ENCODE measurements at places on chromosomes 11 and 22. TPM values are rescaled to one million over a fixed set of nuclear protein-coding genes. Genes with fewer than 3 reads are reported as not detected.

The DGCR2 gene
- 35.1 TPM for total RNA-seq

The CST6 gene
- total RNA-seq = 52.0 TPM

The GRM5 gene
- not detected for total RNA-seq

The PRAME gene
- total RNA-seq = not detected

The OR10D3 gene
- total RNA-seq = not detected

The ANKRD49 gene
- total RNA-seq = 12.7 TPM

The OR4D5 gene
- not detected for total RNA-seq

The MIAT gene
- 0.45 TPM for total RNA-seq

The PDE2A gene
- 12.0 TPM for total RNA-seq

The CCDC157 gene
- total RNA-seq = 6.2 TPM

The UNC93B1 gene
- 75.5 TPM for total RNA-seq

The KMT2A gene
- total RNA-seq = 78.7 TPM

DNA sequence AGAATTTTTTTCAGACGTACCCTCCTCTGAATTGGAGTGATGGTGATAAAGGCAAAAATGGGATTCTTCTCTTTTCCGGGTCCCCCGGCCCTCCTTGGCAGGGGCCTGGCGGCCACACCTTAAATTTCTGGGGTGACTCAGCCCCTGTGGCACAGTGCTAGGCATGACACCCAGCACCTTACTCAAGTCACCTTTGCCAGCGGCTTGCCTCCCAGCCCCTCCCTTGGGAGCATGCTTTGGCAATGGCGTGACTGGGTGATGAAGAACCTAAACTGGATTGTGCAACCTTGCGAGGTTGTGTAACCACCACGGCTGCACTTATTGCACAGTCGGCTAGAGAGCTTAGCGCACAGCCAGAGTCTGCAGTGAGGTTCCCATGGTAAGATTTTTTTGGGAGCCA is 16.2 kb upstream of the LDLRAD3 start:
- DNase-seq = peak; percentile 95

DNA sequence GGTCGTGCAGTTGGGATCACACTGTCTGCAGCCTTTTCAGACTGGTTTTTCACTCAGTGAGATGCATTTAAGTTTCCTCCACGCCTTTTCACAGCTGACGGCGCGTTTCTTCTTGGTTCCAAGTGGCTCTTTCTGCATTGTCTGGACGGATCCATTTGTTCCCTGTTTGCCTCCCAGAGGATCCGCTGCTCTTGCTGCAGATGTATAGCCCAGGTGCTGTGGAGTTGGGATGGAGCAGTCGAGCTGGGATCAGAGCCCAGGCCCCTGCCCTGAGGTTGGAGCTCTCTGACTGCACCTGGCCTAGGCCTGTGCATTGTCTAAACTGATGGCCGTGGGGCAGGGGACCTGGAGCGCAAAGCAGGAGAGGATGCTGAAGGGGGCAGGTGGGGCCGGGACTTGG is 51.6 kb downstream of the PARVB start:
- DNase-seq = no peak

GRCh38 chr11:125036933-125037332 is 26.2 kb upstream of the SLC37A2 start:
- DNase-seq = peak; percentile 59

GRCh38 chr11:1458340-1459218 is 28.0 kb downstream of the MOB2 start:
- no peak for DNase-seq

- DNase-seq = no peak
Measured at GRCh38 chr22:23114721-23115020, 27.1 kb downstream of the RSPH14 start.

GRCh38 chr11:3192511-3193372 is 25.9 kb downstream of the MRGPRG start:
- DNase-seq = no peak

- no peak for DNase-seq
Measured at GRCh38 chr11:1301220-1302000, 8.0 kb downstream of the TOLLIP start.

DNA sequence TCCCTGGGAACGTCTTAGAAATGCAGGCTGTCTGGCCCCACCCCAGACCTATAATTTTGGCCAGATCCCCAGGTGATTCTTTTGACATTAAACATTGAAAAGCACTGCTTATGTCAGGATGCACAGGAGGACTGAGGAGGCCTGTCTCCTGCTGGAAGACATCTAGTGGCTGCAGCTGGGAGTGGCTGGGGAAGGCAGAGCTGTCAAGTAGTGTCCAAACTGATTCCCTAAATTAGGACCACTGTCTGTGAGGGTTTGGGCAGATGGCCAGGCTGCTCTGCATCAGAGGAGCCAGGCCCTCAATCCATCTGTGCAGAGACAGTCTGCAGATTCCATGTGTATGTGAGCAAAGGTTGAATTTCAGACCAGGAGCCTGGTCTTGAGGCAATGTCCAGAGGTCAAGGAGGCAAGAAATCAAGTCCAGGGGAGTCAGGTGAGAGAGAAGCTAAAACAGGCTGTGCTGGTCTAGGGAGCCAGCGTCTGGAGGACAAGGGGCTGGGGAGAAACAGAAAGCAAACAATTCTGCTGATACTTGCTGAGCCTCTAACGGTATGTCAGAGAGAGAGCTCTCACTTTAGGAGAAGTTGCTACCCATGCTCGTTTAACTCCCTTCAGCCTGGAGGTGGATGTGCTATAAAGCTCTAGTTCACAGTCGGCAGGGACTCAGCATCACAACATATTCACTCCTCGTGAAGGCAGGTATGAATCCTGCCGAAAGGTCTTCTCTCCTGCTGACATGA is 15.3 kb upstream of the SYTL2 start:
- DNase-seq = peak; percentile 41

GRCh38 chr11:109956124-109956793 is 136.9 kb upstream of the ZC3H12C start:
- DNase-seq = no peak

GRCh38 chr11:7486781-7487140 is 1.5 kb downstream of the OLFML1 start:
- no peak for DNase-seq

DNA sequence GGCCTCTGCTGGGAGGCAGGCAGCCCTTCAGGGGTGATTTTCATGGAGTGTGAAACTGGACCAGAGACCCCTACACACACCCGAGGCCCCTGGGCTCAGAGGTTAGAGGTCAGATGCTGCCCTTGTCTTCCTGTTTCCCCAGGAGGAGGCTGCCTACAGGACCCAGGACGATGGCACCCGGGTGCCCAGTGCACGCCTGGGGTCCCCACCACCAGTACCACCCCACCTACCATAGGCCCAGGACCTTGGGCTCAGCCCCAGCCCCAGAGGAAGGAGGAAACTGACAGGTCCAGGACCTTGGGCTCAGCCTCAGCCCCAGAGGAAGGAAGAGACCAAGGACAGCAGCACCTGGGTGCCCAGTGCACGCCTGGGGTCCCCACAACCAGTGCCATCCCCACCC is 79.2 kb downstream of the BRD1 start:
- no peak for DNase-seq

DNA sequence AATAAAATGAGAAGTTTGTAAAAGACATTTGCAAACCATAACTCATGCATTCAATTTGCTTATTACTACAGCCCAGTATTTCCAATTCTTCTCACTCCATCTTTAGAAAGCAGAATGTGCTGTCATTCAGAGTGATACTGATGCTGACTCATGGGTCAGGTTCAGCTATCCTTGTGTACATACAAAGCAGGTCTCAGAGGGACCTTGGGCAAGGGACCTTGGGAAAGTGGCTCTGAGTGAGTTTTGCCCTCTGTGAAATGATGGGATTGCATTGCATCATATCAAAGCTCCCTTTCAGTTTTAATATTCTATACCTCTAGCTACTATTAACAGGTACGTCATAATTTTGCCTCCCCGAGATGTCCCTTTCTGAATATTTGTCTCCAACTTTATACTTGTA is 848.7 kb downstream of the OPCML start:
- no peak for DNase-seq

GRCh38 chr11:90594658-90595057 is 371.8 kb upstream of the CHORDC1 start:
- no peak for DNase-seq

DNA sequence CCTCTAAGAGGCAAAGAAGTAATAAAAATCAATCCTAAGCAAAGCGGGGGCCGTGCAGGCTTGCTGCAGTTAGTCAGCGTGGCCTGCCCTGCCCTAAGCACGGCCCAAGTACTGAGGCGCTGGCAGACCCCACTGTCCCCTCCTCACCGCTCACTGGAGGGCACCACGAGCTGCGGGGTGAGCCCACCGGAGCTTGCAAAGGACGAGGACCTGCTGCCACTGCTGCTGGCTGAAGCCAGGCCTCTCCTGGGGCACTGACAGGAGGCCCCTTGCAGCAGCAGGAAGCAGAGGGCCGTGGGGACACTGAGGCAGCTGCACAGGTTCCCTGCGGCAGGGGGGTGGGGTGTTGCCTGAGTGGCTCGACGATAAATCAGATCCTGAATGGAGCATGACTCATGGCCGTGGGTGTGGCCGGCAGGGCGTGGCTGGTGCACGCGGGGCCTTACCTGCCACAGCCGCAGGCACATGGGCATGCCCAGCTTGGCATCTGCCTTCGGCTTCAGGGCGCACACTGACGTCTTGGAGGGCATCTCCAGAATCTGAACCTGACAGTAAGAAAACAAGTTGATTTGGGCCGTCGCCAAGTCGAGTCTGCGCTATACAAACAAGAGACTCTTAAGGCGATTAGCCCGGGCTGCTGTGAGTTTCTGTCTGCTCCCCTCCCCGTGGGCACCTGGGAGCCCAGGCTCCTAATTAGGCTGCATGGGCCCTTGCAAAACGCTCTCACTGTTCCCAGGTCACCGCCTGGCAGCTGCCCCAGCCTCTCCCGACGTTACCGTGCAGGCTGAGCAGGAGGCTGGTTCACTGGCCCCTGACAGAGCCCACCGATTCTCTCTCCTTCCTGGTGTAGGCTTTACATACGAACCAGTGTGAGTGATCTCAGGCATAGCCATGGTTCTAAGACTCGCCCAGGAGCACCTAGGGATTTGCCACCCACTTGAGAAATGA is 45.9 kb downstream of the TBX1 start:
- peak; percentile 94 for DNase-seq

DNA sequence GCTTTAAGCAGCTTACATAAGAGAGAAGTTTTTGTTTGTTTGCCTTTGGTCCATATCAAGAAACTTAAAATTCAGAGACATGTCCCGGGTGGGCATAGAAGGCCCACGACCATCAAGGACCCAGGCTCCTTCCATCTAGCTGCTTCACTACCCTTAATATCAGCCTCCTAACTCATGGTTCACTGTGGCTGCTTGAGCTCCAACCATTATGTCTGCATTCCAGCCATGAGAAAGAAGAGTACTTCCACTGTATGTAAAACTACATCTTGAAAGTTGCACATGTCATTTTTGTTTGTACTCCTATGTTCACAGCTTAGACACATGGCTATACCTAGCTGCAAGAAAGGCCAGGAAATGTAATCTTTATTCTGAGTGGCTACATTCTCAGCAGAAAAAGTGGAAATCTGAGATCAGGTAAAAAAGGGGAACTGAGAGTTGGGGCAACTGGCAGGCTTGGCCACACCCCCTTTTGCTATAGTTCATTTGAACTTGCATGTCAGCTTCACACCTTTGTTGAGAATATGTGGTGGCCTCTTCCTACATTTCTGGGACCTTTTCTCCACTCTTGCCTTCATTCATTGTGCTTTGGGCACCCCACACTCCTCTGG is 81.3 kb upstream of the TP53I11 start:
- no peak for DNase-seq

DNA sequence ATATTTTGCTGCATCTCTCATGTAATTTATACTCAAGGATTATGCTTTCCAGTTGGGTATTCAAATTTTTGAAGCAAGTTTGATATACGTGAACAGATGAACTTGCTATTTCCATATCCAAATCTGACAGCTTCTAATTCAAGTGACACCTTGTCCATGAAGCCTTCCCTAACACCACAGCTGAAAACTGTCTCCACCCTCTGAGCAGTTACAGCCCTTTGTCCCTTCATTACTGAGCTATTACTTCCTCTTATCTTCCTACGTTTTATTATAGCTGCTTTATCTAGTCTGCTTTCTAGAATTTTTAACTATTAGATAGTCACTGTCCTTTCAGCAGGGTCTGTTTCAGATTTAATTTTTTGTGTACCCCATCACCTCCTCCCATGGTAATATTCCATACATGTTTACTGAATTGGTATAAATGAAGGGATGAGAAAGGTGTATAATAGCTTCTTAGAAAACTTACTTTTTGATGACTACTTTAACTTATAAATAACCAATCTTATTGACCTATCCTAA is 13.3 kb upstream of the PRSS23 start:
- DNase-seq = no peak

DNA sequence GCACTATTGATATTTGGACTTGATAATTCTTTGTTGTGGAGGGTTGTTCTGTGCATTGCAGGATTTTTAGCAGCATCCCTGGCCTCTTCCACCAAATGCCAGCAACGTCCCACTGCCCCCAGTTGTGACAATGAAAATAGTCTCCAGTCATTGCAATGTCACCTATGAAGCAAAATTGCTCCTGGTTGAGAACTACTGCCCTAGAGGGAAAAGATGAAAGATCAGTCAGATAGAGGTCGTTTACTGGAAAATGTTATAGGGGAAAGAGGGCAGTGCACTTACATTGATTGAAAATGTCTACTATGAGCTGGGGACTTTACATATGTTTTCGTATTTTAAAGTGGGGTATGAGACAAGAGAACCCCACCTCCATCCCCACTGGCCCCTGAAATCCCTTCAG is 77.1 kb upstream of the FAM181B start:
- DNase-seq = no peak

DNA sequence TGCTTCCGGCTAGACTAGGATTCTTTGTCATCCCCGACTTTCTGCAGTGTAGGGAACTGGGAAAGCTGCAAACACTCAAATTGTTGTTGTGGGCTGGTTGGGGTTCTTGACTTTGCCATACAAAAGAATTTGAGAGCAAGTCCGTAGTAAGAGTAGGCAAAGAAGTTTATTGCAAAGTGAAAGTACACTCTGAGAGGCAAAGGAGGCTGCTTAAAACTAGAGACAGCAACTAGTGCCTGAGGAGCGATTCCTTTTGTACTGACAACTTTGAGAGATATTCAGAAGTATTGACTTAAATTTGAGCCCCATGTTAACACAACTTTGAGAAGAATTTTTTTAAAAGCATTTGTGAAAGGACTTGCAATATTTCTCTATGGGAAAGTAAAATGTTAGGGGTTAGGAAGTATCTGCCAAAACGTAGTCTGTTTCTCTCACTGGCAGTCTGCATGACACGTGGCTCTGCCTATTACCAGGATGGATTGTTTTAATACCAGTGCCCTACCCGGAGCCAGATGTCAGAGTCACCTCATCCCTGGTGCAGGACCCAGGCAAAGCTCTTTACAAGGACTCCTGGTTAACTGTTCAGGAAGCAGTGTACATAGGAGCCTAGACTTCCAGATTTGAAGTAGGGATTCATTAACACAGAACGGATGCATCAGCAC is 85.0 kb upstream of the CLPB start:
- no peak for DNase-seq

DNA sequence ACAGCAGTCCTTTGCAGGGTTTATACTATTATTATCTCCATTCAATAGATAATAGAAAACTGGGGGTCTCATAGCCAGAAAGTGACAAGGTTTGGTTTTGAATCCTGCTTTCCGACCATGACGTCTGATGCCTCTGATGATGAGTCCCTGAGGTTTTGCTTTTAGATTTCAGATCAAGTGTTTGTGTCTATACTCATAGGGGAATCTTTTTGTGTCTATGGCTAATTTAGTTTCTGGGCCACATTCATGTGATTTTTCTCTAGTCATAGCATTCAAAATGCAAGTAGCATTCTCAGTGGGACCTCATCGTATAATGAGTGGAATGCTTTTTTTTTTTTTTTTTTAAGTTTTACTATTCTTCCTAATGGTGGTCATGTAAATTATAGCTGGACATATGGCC is 72.9 kb downstream of the TNRC6B start:
- DNase-seq = no peak
